ENCODE measurements at places on chromosomes 5 and 9.
A peak's percentile ranks its signal among the peaks of the same experiment; 100 is the strongest.

DNA sequence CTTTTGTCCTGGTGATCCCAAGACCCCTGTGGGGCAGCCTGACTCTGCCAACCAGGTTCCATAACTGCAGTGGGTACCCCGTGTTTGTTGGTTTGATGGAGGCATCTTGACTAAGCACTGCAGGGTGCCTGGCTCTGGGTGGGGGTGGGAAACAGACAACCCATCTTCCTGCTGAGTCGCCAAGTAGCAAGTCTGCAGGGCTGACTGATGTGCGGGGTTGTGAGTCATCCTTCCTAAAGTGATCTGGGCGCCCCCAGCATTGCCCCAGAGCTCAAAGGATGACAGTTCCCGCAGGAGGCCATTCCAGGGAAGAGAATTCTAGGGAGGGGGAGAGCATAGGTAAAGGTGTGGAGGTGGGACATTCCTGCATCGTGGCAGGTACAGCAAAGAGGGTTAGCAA is 23.5 kb downstream of the DAB2IP start:
- DNase-seq, result peak; percentile 83

DNA sequence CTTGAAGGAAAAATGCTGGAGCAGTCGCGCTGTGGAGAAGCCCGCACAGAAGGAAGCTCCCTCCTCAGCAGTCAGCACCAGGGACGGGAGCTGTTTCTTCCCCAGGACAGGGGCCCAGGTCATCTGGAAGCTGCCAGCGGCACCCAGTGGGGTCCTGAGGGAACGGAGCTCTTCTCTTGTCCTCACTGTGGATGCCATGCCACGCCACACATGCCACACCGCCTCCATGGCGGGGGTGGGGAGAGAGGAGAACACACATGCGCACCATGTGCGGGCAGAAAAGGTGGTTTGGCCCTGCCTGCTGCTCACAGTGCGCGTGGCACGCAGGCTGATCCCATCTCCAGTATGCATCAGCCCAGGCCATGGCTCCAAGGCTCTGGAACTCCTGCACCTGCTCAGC is 41.7 kb upstream of the ZNF354B start:
- DNase-seq, result no peak

DNA sequence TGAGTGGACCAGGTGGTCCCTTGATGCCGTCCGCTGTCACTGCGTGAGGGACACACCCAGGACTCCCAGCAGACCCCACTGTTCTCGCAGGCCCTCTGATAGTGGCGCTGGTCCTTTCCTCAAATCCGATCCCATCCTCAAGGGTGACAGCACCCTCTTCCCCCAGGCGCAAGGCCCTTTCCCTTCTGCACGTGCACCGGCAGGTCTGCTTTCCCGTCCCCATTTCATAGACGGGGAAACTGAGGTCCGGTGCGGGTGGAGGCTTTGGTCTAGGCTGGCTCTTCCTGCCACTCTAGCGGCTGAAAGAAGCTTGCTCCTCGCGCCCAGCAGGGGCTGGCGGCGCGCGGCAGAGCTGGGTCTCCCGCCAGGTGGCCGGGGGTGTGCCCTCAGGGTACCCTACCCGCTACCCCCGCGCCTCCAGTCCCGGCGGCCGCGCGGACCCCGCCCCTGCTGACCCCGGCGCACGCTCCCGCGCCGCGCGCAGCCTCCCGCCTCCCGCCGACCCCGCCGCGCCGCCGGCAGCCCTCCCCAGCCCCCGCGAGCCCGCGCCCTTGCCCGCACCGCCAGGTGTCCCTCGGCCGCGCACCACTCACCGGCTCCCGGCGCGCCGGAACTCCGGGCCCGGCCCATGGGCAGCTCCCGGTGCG is 453 bp downstream of the RASGEF1C start:
- DNase-seq, result peak; percentile 16

DNA sequence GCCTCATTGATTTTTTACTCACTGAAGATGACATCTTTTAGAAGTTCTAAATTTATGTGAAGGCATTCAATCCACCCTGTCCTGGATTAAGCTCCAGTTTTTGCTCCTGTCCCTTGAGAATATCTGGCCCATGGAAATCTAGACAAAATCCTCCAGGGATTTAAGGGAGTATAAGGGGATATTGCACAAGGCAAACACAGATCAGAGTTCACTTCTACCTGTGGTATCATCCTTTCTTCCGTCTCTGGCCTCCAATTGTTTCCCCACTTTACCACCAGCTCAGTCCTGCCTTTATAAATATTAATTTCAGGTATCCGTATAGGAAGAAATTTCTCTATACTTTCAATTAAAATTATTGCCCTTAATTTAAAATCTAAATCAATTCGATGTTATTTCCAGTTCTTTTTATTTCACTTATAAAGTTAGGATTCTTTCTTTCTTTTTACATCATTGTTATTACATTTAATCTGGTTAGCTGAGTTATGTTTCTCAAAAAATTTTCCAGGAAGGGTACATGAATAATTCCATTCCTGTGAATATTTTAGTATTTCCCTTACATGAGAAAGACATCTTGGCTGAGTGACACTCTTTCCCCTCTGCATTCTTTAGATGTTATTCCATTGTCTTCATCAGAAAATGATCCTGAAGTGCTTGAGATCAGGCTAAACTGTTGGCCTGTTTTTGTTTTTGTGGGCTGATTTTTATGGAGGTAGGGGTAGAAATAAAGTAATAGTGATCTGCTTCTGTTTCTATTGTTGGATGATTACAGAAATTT is 194.3 kb upstream of the MAP3K1 start:
- peak; percentile 52 for DNase-seq

All from GM23248 (cell line).